ENCODE measurements at places on chromosomes 3 and 15.
A peak's percentile ranks its signal among the peaks of the same experiment; 100 is the strongest.

- DNase-seq = no peak
These were observed 108.8 kb upstream of the SAMMSON start for GRCh38 chr3:69890691-69891090.

DNA sequence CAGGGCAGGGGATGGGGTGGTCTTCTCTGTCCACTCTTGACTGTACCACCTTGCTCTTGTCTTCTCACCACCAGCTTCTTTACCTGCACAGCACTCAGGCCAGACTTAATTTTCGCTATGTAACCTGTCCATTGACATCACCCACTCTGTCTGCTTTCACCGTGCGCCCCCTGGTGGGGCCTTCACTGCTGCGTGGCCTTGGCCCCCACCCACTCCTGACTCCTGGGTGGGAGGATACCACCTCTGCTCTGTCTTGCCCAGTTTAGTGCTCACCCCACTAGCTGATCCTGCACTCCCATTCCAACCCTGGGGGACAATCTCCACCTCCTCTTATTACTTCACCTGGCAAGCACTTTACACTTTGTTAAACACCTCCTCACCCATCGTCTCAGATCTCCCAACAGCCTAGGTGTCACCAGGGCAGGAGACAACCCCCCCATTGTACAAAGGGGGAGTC, 17.7 kb downstream of the PTH1R start:
- no peak for DNase-seq

- DNase-seq = no peak
These were observed 211.6 kb downstream of the GBE1 start for GRCh38 chr3:81549831-81550230.

GRCh38 chr3:15899388-15899787, 101.6 kb upstream of the ANKRD28 start:
- DNase-seq = peak; percentile 26

DNA sequence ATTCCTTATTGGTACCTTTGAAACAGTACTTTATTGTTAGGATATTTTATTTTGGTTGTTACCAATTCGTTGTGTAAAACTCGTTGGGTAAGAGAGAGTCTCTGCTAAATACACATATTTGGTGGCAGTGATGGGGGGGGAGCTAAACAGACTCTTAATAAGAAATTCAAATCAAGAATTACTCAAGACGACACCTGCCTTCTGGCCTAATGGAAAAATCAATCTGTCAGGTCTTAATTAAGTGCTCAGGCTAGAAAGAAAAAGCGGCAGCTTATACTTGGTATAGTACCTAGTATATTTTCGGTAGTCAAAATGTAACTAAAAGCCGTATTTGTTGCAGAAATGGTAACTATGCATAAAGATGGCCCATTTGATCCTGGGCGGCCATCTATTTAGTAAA, 18.2 kb downstream of the FOXP1 start:
- DNase-seq = no peak

DNA sequence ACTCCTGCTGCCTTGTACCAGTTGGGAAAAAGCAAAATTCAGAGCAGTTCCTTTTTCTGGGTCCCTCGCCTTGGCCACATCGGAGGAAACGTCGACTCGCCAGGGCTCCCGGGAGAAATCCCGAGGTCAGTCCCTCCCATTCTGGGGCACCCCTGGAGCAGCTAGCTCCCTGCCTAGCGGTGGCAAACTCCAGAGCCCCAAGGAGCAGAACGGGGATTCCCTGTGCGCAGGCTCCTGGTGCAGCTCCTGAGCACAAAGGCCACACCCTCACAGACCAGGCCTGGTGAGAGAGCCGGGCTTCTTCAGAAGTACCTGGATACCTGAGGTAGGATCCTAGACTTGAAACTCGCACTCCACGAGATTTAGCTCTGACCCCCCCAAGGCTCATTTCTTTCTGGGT, 2.6 kb downstream of the LRRC3B start:
- no peak for DNase-seq

DNA sequence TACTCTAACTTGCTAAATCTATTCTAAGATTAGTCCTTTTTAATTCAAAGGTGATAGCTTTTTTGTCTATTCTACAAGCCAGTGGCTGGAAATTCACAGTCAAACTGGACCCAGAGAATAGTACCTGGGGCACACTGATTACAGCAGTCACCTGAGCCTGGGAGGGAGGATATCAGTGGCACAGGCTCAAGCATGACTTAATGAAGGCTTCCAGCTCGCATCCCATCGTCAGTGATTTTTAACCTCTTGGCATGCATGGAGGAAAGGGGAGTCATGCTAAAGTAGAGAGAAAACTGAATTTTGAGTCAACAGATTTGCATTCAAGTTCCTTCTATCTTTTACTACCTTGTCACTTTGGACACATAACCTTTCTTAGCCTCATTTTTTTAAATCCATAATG, 24.8 kb downstream of the GOLIM4 start:
- DNase-seq = no peak

All from AG04450 (cell line).